ENCODE measurements at places on chromosomes 11 and 22. TPM values are rescaled to one million over a fixed set of nuclear protein-coding genes. Genes with fewer than 3 reads are reported as not detected.

- no peak overlapping the region for H3K4me3 ChIP-seq
- DNase-seq: no peak
- no peak overlapping the region for H3K27ac ChIP-seq
- H3K27me3 ChIP-seq: no peaks in the 10 kb centered on the region
- no peaks in the 10 kb centered on the region for H3K4me1 ChIP-seq
- H3K36me3 ChIP-seq: no peaks in the 10 kb centered on the region
Observed at GRCh38 chr22:44964722-44965078, 45.1 kb downstream of the PHF21B start.

DNA sequence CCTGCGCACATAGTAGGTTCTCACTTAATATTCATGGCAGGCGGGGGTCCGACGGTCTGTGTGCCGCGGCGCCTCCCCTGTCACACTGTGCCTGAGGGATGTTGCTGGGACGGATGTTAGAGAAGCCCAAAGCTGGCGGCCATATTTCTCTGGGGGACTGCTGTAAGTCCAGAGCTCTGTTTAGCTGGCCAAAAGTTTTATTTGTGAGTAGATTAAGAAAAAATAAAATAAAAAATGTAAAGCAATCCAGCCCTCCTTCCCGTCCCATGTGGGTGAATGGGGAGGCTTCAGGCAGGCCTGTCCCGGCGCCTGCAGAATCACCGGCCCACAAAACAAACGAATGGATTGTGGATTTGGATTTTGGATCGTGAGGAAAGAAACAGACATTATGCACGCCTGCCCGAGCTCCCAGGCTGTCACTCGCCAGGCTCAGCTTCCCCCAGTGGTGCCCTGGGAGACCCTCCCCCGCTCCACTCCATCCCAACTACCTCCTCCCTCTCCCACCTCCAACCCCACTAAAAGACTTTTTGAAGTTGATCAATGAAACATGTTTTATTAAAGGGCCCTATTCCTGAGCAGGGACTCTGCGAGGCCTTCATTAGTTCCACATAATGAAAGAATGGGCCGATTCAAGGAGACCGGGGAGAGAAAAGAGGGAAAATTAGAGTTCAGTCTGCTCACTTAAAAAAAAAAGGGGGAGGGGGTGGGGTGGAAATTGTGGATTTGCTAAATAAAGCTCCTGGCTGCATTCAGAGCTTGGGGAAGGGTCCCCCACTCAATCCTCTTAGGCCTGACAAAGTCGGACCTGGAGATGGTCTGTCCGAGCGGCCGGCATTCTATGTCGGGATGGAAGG lies 20.4 kb upstream of the SCUBE1 start:
- no peaks in the 10 kb centered on the region for H3K4me1 ChIP-seq
- no peak overlapping the region for H3K4me3 ChIP-seq
- no peak for DNase-seq
- no peaks in the 10 kb centered on the region for H3K27me3 ChIP-seq
- no peaks in the 10 kb centered on the region for H3K36me3 ChIP-seq

DNA sequence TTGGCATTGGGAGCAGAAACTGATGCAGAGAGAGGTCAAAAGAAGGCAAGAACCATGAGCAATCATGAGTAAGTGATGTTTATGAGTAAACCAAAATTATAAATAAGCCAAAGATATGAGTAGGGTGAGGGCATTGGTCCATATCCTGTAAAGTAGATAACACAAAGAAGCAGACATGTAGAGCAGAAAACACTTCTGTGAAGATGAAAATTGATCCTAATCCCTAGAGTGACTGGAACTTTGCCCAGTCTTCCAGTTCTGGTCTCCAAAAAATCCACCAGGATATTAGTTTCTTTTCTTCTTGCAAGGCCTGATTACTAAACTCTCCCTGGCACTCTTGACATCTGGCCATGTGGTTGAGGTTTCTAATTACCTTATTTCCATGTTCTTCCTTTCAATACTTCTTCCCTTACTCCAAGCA lies 13.7 kb upstream of the DRD2 start:
- no peaks in the 10 kb centered on the region for H3K4me1 ChIP-seq
- DNase-seq: no peak
- no peak overlapping the region for H3K27ac ChIP-seq
- H3K27me3 ChIP-seq: no peaks in the 10 kb centered on the region

DNA sequence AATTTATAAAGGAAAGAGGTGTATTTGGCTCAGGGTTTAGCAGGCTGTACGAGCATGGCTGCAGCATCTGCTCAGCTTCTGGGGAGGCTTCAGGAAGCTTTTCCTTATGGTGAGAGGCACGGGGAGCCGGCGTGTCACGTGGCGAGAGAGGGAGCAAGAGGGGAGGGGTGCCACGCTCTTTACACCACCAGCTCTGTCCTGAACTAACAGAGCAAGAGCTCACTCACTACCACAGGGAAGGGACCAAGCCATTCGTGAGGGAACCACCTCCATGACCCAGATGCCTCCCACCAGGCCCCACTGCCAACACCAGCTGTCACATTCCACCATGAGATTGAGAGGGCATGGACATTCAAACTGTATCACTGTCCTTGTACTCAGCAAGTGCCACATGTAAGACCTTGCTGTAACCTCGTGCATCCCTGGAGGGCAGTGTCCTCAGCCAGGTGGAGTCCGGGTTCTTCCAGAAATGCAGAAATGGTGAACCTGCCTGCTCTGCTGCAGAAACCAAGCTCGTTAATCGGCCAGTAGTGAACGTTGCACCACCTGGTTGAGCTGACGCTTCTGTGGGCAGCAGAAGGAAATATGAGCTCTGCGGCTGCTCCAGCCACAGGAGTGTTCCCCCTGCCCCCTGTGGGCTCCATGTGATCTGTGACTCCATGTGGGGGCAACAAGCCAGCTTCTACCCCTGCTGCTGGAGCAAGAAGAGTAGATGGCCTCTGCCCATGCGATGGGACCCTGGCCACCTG lies 368.6 kb downstream of the TBC1D22A start:
- H3K36me3 ChIP-seq: no peaks in the 10 kb centered on the region
- H3K4me1 ChIP-seq: no peaks in the 10 kb centered on the region
- no peak overlapping the region for H3K4me3 ChIP-seq
- H3K27me3 ChIP-seq: no peaks in the 10 kb centered on the region
- no peak overlapping the region for H3K27ac ChIP-seq

GRCh38 chr11:87252869-87253268 lies 215.1 kb downstream of the TMEM135 start:
- DNase-seq: no peak
- H3K36me3 ChIP-seq: no peaks in the 10 kb centered on the region
- H3K4me3 ChIP-seq: no peak overlapping the region
- H3K4me1 ChIP-seq: no peaks in the 10 kb centered on the region
- H3K27me3 ChIP-seq: no peaks in the 10 kb centered on the region
- no peak overlapping the region for H3K27ac ChIP-seq

- H3K4me1 ChIP-seq: peaks cover 6% of the 10 kb centered on the region
- no peaks in the 10 kb centered on the region for H3K27me3 ChIP-seq
Observed at GRCh38 chr22:29069463-29069862, 3.4 kb upstream of the KREMEN1 start.

MYRF gene
- 0.32 TPM for total RNA-seq

DNA sequence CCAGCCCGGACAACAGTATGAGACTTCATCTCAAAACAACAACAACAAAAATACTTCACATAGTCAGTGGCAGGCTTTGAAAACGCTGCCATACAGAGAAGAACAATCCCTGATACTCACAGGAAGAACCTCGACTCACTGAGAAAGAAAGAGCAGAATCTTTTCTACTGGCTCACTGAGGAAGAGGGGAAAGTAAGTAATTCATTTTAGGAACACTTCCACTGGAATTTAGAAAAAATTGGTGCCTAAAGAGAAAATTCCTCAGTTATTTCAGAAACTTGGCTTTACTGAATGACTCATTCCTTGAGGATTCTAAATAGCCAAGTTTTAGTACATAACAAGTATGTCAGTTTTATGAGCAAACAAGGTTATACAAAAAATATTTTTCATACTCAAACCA lies 12.3 kb downstream of the NARS2 start:
- DNase-seq: no peak
- no peaks in the 10 kb centered on the region for H3K27me3 ChIP-seq
- H3K4me3 ChIP-seq: no peak overlapping the region
- peak overlapping the region; percentile 60 for H3K27ac ChIP-seq

DNA sequence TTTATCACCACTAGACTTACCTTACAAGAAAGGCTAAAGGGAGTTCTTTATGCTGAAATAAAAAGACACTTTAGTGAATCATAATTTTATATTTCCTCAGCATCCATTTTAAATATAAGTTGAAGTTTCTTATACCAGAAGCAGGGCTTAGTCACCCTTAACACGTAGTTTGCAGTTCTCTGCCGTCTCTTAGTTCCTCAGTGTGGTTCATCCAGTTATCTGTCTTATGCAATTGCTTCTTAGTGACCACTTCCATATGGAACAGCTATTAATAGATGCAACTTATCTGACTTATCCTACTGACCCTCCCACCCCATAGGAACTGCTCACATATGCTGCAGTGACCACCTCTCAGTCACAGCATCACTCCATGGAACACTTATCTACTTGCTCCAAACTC lies 11.7 kb upstream of the SLC36A4 start:
- H3K36me3 ChIP-seq: no peaks in the 10 kb centered on the region
- H3K4me3 ChIP-seq: no peak overlapping the region
- no peak overlapping the region for H3K27ac ChIP-seq
- no peaks in the 10 kb centered on the region for H3K4me1 ChIP-seq

GRCh38 chr11:15011776-15012345 lies 39.7 kb upstream of the CALCA start:
- no peak for DNase-seq
- H3K4me3 ChIP-seq: no peak overlapping the region
- no peaks in the 10 kb centered on the region for H3K4me1 ChIP-seq

- H3K36me3 ChIP-seq: no peaks in the 10 kb centered on the region
- no peak overlapping the region for H3K4me3 ChIP-seq
- no peak for DNase-seq
- no peaks in the 10 kb centered on the region for H3K4me1 ChIP-seq
Observed at GRCh38 chr11:72338741-72339140, 94.8 kb upstream of the PHOX2A start.

C22orf42 gene
- total RNA-seq: not detected

CYTH4 gene
- 10.5 TPM for total RNA-seq

- no peaks in the 10 kb centered on the region for H3K27me3 ChIP-seq
- no peaks in the 10 kb centered on the region for H3K36me3 ChIP-seq
- no peaks in the 10 kb centered on the region for H3K4me1 ChIP-seq
- no peak for DNase-seq
- no peak overlapping the region for H3K27ac ChIP-seq
Observed at GRCh38 chr11:128343870-128344269, 243.5 kb downstream of the ETS1 start.

TREH gene
- not detected for total RNA-seq

LARGE1 gene
- total RNA-seq: 23.6 TPM

CLDN25 gene
- not detected for total RNA-seq

DNA sequence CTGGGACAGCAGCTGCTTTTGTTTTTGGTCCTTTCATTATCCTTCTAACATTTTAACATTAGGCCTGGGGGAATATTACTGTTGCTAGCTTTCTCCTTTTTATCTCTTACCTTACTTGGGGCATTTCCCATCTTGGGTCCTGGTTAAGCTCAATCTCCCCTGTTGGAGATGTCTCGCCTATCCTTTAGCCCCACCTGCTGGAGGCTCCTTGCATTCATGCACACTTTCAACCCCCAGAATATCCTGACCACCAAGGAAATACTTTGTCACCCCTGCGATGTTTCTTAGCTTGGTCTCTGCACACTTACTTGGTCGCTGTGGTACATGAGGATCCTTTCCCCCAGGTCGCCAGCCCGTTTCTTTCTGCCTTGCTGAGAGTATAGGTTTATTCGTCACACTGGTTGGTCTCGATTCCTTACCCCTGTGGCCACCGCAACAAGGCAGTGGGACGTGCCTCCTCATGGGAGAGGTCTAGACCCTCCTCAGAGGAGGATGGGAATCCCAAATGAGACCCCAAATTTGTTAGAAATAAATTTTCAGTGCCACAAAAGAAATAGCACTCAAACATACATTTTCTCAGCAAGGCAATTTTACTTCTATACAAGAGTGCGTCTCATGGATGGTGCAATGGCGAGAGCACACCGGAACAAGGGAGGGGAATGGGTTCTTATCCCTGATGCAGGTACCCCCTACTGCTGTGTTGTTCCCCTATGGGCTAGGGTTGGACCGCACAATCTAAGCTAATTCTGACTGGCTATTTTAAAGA lies 5.4 kb upstream of the TXN2 start:
- no peak overlapping the region for H3K27ac ChIP-seq
- H3K27me3 ChIP-seq: no peaks in the 10 kb centered on the region
- no peaks in the 10 kb centered on the region for H3K36me3 ChIP-seq
- H3K4me3 ChIP-seq: no peak overlapping the region

LRRN4CL gene
- 9.8 TPM for total RNA-seq

- H3K36me3 ChIP-seq: no peaks in the 10 kb centered on the region
- no peak overlapping the region for H3K27ac ChIP-seq
- no peak overlapping the region for H3K4me3 ChIP-seq
- DNase-seq: no peak
- no peaks in the 10 kb centered on the region for H3K4me1 ChIP-seq
Observed at GRCh38 chr11:15170698-15171097, 56.0 kb downstream of the INSC start.

DNA sequence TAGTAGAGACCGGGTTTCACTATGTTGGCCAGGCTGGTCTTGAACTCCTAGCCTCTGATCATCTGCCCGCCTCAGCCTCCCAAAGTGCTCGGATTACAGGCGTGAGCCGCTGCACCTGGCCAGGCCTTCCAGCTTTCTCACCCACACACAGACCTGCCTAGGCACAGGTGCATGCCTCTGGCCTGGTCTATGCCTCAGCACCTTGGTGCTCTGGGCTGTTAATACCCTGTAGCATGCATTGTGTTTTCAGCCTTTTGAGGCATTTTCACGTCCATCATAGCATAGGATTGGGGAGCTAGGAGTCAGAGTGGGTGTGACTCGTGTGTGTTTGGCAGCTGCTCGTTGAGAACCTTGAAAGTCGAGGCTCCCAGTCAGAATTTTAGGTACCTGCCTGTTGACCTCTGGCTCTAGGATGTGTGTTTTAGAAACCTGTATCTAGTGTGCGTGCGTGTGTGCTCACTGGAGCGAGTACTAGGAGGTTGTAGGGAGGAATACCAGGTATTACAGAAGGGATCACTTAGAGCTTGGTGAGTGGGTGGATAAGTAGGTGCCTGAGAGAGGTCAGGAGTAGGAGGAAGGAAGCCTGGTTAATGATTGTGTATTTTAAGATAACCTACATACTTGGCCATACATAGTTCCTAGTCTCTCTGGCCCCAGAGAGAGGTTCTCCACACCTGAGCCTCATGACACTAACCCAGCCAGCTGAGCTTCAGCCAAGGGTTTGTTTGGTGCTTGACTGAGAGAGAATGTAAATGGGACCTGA lies 20.0 kb downstream of the CRKL start:
- H3K27me3 ChIP-seq: no peaks in the 10 kb centered on the region
- peak overlapping the region; percentile 4 for H3K4me3 ChIP-seq
- H3K36me3 ChIP-seq: no peaks in the 10 kb centered on the region
- H3K27ac ChIP-seq: peak overlapping the region; percentile 49
- DNase-seq: no peak

GRCh38 chr11:84289381-84289906 lies 1003.3 kb upstream of the CCDC90B start:
- H3K27ac ChIP-seq: no peak overlapping the region
- no peaks in the 10 kb centered on the region for H3K36me3 ChIP-seq
- H3K4me1 ChIP-seq: no peaks in the 10 kb centered on the region
- DNase-seq: no peak
- no peaks in the 10 kb centered on the region for H3K27me3 ChIP-seq
- no peak overlapping the region for H3K4me3 ChIP-seq

All from breast epithelium (tissue), 4 donors.